ENCODE measurements at places on chromosomes 5 and 9.

GRCh38 chr5:156479849-156480248 is 152.9 kb downstream of the SGCD start:
- no peak for DNase-seq

GRCh38 chr9:124388275-124389048 is 26.8 kb downstream of the PSMB7 start:
- DNase-seq: no peak

DNA sequence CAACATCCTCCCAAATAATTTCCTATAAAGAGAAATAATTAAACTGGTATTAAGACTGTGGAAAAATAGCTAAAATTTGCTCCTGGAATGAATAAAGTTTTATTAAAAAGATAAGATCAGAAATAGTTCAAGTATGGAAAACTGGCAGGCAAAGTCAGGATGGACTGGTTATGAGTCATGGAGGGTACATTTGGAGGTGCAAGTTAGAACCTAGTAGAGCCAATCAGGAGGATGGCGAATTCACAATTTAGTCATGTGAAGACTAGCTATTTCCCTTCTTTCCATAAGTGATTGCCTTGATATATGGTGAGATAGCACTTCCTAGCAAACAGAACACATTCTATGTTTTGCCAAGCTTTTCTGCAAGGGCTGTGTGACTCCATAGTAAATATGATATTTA is 1303.5 kb downstream of the EFNA5 start:
- DNase-seq: no peak

DNA sequence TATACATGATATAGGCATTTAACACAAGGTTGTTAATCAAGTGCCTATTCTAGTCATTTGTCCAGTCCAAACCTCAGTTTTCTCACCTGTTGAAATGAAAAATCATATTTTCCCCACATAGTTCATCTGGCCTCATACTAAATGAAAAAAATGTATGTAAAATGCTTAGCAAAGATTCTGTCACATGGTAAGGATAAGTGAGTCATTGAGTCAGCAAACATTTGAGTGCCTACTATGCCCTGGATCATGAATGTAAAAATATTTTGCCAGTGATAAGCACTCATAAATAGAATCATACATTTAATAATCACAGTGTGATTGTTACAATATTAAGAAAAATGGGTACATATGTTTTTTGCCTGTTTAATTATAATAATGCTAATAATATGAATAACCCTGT is 181.2 kb upstream of the PAPPA start:
- DNase-seq: no peak

GRCh38 chr9:114546851-114547250 is 40.7 kb upstream of the ATP6V1G1 start:
- DNase-seq: no peak

DNA sequence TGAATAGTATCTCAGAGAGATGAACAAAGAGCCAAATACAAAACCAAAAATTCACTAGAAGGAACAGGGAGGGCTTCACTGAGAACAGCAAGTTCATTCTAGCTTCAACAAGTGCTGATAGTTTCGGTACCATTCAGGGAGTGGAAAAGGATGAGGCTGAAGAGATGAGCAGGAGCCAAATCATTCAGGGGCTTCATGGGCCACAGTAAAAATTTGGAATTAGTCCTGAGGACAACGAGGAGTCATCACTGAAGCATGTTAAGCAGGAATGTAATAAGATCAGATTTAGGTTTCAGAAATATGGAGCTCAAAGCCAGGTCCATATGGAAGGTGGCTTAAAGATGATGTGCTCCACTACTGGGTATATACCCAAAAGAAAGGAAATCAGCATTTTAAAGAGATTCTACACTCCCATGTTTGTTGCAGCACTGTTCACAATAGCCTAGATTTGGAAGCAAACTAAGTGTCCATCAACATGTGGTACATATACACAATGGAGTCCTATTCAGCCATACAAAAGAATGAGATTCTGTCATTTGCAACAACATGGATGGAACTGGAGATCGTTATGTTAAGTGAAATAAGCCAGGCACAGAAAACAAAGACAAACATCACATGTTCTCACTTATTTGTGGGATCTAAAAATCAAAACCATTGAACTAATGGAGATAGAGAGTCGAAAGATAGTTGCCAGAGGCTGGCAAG is 36.2 kb downstream of the SPOCK1 start:
- no peak for DNase-seq

- DNase-seq: no peak
Observed at GRCh38 chr5:41213340-41213739, at the start of gene C6. Gene C6, minus strand, starts transcription at chr5:41213532. Its CDS starts 10,302 bp downstream, at chr5:41203230.

- DNase-seq: no peak
Observed at GRCh38 chr5:3377831-3378230, 217.8 kb upstream of the IRX1 start.

DNA sequence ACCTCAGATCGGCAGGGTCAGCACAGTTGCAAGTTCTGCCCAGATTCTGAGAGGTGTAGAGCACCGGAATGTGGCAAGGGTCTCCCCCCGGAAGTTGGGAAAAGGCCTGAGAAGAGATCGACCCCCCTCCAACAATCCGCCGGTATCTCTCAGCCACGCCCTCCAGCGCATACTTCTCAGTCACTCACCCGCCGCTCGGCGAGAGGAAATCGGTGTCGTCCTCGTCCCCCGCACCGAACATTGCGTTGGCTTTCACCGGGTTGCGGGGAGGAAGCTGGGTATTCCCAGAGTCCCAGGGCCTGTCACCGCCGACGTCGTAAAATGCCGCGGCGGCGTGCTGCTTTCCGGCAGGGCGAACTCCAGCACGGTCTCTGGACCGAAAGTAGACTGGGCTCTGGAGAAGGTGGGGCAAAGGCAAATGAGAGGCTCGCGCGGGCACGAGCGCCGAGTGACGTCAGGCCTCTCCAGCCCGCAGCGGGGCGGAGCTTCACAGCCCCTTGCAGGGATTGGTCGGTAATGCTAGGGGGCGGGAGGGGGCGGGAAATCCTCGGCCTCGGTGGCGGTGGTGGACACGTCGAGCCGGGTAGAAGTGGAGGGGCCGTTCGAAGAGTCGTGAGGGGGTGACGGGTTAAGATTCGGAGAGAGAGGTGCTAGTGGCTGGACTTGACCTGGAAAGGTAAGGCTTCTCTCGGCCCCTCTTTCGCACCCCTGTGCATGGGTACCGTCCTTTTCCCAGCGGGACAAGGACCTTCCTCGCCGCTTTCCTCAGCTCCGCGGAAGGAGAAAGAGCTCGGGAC is at the start of the genes FKBP15 and SLC31A1:
Gene FKBP15 (minus strand): TSS at position 275 of the 797 bp plus-strand sequence. CDS start 34 bp downstream, at position 241.
Gene SLC31A1 (plus strand): TSS at position 542 of the 797 bp plus-strand sequence. CDS start 34,605 bp downstream, outside the sequence.
- DNase-seq: peak; percentile 92

- DNase-seq: no peak
Observed at GRCh38 chr5:136890431-136891148, 525.2 kb upstream of the TRPC7 start.

DNA sequence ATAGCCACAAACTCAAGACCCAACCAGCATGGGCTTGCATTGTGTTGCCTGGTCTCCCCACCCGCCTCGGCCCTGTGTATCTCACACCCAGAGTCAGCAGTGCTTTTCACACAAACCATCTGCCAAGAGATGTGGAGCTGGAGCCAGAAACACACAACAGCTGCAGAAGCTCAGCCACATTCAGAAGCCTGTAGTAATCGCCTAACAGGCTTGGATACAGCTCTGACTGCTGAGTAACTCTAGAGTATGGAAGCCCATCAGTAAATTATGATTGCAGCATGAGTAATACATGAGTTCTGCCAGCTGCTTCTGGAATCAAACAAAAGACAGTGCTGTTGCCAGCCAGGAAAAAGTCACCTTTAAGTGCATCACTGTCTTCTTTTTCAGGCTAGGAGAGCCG is 16.0 kb downstream of the TEK start:
- DNase-seq: no peak

DNA sequence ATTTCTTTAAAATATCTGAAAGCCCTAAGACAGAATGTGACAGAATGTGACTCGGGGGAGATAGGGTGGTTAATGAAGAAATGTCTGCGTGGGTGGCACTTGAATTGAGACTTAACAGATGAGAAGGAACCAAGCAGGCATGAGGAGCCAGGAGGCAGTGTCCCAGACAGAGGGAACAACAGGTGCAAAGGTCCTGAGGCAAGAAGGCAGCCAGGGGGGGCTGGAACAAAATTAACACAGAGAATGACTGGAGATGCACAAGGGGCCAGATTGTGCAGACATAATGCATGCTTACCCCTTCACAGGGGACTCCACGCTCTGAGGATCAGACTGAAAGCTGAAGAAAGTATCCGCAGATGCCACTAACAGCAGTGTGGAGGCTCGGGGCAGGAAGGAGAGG is 1.7 kb downstream of the LMAN2 start:
- no peak for DNase-seq

DNA sequence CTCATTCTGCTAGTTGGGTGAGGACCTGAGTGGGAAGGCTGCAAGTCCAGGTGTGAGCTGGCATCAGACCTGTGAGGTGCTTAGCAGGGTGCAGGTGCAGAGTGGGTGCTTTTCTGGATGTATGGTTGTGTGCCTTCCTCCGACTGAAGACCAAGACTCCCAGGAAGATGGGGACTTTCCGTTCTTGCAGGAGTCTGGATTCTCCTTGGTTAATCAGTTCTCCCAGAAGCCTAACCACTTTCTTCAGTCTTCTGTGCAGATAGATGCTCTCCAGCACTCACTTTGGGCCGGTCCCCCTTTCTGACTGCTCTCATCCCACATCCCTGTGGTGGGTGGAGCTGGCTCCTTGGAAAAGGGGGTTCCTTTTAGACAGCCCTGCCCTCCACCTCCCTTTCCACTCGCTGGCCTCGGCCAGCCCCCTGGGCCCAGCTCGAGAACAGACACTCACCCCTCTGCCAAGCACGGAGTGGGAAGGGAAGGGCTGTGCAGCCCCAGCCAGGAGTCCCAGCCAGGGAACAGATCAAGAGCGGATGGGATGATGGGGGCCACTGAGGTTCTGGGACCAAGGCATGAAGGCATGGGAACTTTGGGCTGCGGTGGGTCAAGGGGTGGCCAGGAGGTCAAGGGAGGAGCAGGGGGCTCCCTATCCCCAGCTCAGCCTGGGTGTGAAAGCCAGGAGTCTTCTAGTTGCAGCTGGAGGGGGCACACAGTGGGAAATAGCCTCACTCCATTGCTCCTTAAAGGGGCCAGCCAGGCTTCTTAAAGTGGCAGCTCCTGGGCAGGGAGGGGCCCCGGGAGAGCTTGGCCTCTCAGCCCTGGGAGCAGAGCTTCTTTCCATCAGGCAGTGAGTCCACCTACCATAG is 62.4 kb downstream of the FGF18 start:
- no peak for DNase-seq

GRCh38 chr5:156918311-156918845 is 44.6 kb downstream of the TIMD4 start:
- no peak for DNase-seq

DNA sequence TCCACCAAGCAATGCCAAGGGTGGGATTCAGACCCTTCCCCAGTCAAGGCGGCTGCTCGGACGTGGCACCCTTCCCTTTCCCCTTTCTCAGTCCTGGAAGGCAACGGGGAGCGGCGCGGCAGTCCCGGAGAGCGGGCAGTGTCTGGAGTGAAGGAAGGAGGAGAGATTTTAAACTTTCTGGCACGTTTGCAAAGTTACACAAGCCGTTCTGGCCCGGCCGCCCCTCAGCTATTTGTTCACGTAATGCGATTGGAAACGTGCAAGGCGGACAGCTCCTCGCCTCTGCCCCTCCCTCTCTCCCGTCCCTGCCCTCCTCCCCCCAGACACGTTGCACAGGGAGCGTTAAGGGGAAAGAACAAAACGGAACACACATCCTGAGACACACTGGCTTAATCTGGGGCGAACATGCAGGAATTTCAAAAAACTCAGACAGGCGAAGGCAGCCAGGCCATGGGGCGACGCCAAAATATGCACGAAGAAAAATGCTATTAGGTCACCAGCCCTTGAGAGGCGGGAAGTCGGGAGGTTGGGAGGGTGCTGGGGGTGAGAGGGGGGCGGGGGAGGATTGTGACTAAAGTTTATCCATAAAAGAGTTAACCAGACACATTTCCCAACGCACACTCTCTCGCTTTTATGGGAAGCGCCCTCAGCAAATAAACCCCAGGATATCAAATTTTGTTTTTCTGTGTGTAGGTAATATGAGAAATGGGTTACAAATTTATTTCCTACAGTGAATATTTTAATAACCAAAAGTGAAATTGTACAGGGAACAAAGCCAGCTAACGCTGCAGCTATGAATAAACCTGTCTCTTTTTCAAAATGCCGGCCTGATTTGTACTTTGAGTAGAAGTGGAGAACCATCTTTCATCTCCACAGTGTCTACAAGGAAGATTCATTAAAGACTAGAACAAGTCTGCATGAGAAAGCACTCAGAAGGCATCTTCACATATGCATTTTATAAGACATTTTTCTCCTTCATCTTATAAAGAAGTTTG is at the start of gene LOX:
Gene LOX (minus strand): TSS at position 144 of the 995 bp plus-strand sequence. CDS start 274 bp downstream, outside the sequence.
- DNase-seq: no peak

DNA sequence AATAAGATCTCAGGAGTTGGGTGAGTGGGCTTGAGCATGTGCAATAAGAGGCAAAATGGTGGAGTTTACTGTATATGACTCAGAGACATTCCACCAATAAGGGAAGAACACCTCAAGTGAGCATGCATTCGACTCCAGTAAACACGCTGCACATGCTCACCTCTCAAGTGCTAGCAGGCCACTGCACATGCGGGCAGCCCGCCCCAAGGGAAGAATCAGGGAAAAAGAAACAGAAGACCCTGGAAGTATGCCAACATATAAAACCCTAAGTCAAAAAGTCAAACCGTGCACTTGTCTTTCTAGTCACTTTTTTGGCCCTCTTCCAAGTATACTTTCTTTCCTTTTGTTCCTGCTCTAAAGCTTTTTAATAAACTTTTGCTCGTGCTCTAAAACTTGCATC is 245.3 kb upstream of the RASA1 start:
- DNase-seq: no peak

DNA sequence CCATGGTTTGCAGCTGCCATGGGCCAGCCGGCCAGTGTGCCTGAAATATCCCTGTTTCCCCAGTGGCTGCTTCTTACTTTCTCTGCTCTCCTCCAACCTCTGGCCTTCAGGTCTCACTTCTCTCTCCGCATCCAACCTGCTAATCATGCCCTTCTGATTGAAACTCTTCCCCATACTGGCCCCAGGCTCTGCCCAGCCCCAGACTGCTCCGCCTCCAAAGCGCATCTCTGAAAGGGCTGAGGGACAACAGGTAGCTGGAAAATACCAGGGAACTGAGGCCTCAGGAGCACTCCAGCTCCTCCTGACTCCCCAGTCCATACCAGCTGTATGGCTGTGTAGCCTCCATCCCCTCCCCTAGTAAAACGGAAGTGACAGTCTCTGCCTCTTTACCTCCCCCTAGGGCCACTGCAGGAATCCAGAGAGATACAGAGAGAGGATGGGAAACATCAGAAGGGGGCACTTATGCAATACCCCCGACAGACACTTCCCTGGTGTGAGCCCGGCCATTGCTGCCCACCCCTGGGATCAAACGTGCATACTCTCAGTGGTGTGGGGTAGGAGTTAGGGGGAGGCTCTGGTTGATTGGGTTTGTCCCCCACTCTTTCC is 34.2 kb downstream of the PAX5 start:
- DNase-seq: no peak

DNA sequence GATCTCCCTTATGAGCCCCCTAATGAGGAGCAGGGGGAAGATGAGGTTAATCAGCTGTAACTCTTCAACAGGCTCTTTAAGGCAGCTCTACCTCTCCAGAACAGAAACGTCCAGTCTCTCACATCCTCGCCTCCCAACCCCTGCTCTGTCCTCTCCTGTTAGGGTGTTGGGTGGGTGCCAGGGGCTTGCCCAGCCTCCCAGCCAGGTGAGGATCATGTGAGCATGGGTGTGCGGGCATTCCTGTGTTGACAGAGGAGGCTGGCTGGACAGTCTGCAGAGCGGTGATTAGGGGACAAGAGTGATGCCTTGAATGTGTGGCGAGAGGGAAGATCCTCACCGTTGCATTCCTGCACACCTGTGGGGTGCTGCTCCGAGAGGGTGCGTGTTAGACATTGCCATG is 51.7 kb downstream of the CCDC180 start:
- no peak for DNase-seq
